CD14-positive monocyte (primary cell): ENCODE measurements at places on chromosomes 3 and 15. TPM values are rescaled to one million over a fixed set of nuclear protein-coding genes. Genes with fewer than 3 reads are reported as not detected.

TNFSF10 gene
- polyA plus RNA-seq, result 146 and 160 TPM in 2 replicates

STAB1 gene
- polyA plus RNA-seq, result 15.8 TPM

TMEM108 gene
- polyA plus RNA-seq, result not detected

DNA sequence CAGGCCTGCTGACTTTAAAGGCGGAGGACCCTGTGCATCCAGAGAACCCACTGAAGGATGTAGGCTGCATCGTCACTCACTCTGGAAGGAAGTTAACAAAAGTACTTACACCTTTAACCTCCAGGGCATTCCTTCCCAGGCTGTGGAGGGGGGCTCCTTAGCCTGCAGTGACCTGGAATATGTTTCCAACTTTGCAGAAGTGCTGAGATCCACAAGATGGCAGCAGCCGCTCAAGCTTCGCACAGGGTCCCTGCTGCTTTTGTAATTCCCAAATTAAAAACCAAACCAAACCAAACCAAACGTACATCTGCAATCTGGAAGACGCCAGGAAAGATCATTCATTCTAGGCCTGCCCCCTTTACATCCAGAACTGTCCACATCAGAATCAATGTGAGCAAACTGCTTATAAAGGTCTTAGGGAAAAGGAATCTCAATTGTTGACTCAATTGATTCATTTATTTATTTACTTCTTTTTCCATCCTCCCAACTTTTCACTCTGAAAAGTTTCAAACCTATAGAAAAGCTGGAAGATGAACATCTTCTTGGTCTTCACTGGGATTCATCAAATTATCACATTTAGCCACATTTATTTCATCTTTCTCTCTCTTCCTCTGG, 70.5 kb upstream of the KLHL25 start:
- no peak overlapping the region for H3K4me3 ChIP-seq
- peaks cover 2% of the 10 kb centered on the region for H3K27me3 ChIP-seq
- H3K4me1 ChIP-seq, result no peaks in the 10 kb centered on the region
- no peak overlapping the region for H3K27ac ChIP-seq
- DNase-seq, result no peak
- no peaks in the 10 kb centered on the region for H3K36me3 ChIP-seq

DNA sequence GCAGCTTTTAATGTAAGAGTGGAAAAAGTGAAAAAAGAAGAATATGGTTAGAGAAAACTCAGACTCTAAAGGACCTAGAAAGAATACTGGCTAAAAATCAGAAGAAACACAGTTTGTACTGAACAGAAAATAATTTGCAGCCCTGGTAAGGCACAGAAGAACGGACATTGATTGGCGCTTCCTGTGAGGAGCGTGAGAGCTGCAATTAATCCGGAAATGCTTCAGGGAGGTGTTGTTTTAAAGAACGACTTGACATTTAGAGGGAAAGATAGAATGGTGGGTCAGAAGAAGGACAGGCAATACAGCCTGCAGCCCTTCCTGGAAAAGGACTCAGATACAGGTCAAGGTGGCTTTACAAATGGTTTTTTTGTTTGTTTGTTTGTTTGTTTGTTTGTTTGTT, 151.3 kb upstream of the TSC22D2 start:
- no peak for DNase-seq
- H3K27me3 ChIP-seq, result no peaks in the 10 kb centered on the region
- H3K4me1 ChIP-seq, result peaks cover 15% of the 10 kb centered on the region
- no peak overlapping the region for H3K27ac ChIP-seq
- no peaks in the 10 kb centered on the region for H3K36me3 ChIP-seq
- H3K4me3 ChIP-seq, result no peak overlapping the region

DNA sequence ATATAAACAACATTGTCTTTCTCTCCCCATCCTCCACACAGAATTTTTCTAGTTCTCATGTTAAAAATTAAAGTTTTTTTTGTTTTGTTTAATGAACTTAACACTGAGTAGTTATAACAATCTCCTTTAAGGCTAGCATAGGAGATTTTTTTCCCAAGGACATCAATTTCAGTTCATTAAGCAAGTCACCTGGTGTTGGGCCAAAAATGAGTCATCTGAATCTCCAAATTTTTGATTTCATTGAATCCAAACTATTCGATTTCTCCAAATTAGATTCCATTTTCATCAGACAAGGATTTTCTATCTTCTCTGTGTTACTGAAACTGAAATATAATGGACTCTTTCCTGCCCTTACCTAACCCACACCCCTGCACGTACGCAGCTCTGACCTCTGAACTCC, 631.4 kb upstream of the MDFIC2 start:
- H3K4me1 ChIP-seq, result no peaks in the 10 kb centered on the region
- no peaks in the 10 kb centered on the region for H3K27me3 ChIP-seq
- no peak overlapping the region for H3K4me3 ChIP-seq
- H3K27ac ChIP-seq, result no peak overlapping the region

DNA sequence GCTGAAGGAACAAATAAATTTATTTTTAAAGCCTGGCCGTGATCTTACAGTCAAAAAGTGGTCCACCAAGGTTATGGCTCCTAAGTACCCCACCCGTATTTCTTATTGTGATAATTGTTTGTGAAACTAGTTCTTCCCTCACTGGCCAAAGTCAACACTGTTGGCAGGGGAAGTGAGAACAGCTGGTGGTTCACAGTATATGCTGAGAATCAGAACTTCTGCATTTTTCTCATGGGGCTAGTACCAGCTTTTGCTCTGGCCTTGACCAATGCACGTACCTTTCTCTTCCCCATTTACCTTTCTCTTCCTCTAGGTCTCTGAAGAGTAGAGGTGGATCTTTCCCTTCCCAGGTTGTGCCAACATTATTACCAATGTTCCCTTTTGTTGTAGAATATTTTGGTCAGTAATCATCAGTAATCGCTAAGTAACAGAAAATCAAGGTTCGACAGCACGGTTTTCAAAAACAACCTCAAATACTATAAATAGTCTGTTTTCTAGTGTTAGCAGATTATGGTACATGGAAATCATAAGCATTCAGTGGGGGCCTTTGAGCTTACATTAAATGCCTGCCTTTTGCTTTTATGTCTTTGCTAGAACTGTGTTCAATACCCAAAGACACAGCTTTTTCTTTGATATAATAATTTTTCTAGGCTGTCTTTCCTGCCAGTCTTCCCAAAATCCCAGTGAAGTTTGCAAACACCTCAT, 268.0 kb downstream of the LPP start:
- H3K27ac ChIP-seq, result peak overlapping the region; percentile 14
- H3K4me1 ChIP-seq, result peaks cover 40% of the 10 kb centered on the region
- H3K4me3 ChIP-seq, result no peak overlapping the region
- no peaks in the 10 kb centered on the region for H3K36me3 ChIP-seq
- H3K27me3 ChIP-seq, result no peaks in the 10 kb centered on the region
- peak; percentile 89 for DNase-seq
